ENCODE measurements at places on chromosomes 2 and 18. TPM values are rescaled to one million over a fixed set of nuclear protein-coding genes. Genes with fewer than 3 reads are reported as not detected.
A peak's percentile ranks its signal among the peaks of the same experiment; 100 is the strongest.

DNA sequence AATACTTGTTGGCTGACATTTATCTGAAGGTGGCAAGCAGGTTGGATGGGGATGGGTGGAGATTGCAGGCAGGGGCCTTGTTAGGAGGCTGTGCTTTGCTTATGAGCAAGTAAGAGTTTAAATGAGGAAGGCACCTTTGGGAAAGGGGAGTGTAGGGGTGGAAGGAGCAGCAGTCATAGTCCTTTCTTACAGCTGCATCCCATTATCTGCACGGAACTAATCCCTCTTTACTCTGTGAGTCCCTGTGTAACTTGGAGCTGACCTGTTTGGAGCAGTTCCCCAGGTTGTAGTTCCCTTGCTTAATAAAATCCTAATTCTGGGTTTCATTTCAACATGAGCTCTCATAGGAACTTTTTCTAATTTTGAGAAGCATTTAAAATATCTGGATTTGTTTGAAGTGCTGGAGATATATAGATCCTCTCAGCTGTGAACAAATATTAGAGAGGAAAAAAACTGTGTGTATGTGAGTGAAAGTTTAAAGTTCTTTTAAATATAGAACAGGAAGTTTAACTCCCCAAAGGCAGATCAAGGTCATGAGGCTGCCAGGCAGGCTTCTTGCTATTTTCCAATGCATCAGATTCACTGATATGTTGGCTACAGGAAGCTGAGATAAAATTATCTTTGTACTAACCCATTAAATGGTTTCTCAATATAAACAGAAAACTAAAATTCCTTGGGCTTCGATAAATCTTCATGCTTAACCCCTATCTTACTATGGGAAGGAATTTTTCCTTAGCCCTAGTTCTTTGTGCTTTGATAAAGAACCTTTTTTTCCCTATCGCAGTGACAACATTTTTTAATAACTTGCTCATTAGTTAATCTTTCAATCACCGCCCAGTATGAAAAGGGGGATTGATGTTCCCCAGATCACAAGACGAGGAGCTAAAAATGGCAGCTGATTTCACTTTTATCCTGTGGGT lies 104.6 kb upstream of the EML6 start:
- no peak for DNase-seq

GRCh38 chr2:24816884-24817283 lies 23.7 kb downstream of the CENPO start:
- no peak for DNase-seq

GRCh38 chr18:623761-624620 lies 27.2 kb downstream of the CLUL1 start:
- DNase-seq = peak; percentile 9

DNA sequence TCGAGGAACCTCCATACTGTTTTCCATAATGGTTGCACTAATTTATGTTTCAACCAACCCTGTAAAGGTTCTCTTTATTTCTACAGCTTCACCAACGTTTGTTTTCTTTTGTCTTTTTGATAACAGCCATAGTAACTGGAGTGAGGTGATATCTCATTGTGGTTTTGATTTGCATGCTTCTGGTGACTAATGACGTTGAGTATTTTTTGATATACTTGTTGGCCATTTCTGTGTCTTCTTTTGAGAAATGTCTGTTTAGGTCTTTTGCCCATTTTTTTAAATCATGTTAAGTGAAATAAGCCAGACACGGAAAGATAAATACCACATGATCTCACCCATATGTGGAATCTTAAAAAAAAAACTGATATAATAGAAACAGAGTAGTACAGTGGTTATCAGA lies 74.8 kb upstream of the SMIM21 start:
- no peak for DNase-seq

GRCh38 chr2:230226051-230226551 lies 565 bp downstream of the SP140 start:
- DNase-seq = no peak

- peak; percentile 27 for DNase-seq
Observed at GRCh38 chr2:237432484-237433092, 18.6 kb upstream of the COL6A3 start.

- DNase-seq = no peak
Observed at GRCh38 chr2:240128608-240129145, 7.4 kb downstream of the COPS9 start.

The LYG2 gene
- not detected for total RNA-seq

The CYS1 gene
- total RNA-seq = not detected
